Suppressor macrophage treated with lipopolysaccharide for 4 hours (primary cell): ENCODE measurements at places on chromosomes 4 and X.
A peak's percentile ranks its signal among the peaks of the same experiment; 100 is the strongest.

GRCh38 chr4:128560754-128561495 lies 248.6 kb upstream of the JADE1 start:
- DNase-seq = peak; percentile 38

- DNase-seq = no peak
These were observed 534.1 kb upstream of the GALNTL6 start for GRCh38 chr4:171279131-171279530.

DNA sequence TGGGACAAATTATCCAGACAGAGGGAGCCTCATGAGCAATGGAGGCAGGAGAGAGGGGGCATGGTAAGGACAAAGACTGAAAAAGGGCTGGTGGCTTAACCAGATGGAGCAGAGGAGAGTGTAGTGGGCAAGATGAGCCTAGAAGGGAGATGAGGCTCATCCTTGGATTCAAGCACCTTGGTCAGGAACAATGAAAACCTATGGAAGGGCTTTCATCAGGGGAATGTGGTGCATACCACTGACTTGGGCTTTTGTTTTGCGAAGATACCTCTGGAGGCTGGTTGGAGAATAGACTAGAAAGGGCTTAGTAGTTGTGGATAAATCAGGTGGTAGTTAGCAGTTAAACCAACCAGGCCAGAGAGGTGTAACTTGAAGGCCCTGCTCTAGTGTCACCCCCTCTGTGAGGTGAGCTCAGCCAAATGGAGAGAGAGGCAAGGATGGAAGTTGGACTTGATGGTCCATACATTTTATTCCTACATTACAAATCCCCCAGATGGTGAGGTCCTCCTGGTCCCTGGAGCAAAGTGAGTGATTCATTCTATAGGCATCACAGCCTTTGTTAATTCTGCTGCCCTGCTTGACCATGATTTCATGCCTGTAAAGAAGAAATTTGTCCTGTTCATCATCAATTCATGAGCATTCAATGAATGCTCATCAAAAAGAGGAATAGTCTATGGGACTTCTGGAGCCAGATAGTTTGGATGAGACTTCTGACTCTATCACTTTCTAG lies 264.8 kb upstream of the IGFBP7 start:
- no peak for DNase-seq

GRCh38 chrX:153685156-153685536 lies 2.6 kb upstream of the SLC6A8 start:
- DNase-seq = no peak

- DNase-seq = no peak
These were observed 36.5 kb downstream of the ACOX3 start for GRCh38 chr4:8403976-8404375.

DNA sequence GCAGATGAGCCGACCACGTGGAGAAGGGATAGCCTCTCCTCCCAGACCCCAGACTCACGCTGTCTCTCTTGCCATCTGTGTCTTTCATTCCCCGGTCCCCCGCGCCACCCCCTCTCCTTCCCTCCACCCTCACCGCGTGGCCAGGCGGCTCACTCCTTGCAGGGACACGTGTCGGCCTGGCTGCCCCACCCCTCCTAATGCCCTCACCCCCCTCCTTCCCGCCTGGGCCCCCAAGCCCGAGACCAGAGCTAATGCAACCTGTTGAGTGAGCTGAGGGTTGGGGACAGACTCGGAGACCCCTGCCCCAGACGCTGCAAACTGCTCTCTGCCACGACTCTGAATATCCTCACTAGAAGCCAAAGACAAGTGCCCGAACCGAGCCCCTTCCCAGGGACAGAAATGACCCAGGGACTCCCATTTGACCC lies 1.8 kb downstream of the SLC38A5 start:
- DNase-seq = no peak

DNA sequence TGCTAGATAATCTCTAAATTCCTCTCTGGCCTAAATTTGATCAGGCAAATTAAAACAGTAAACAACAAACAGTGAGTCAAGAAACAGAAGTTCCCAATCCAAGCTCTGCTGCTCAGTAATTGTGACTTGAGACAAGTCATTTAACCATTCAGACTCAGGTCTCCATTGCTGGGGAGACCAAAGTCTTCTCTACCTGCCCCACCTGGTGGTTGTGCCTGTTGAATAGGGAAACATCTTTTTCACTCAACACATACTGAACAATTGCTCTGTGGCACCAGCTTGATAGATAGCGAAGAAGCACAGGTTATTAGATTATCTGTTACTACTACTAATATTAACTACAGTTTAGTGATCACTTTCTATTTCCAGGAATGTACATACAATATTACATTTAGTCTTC lies 112.1 kb upstream of the EOLA2 start:
- no peak for DNase-seq
